ENCODE measurements at places on chromosomes 1 and 21.

GRCh38 chr21:44441581-44442265, 13.6 kb upstream of the LRRC3 start:
- no peak for DNase-seq

GRCh38 chr1:207870306-207871031, 40.5 kb downstream of the CD34 start:
- no peak for DNase-seq

- DNase-seq: no peak
These were observed 28.2 kb downstream of the CNN3 start for GRCh38 chr1:94898491-94899385.

- peak; percentile 76 for DNase-seq
These were observed 45.6 kb downstream of the SRRM1 start for GRCh38 chr1:24688621-24689195.

GRCh38 chr1:41241749-41242341, at the start of gene SCMH1:
Gene SCMH1, minus strand, starts transcription at chr1:41242306. Its CDS starts 56,173 bp downstream, at chr1:41186133.
- DNase-seq: no peak

GRCh38 chr1:9544926-9545325, 5.7 kb downstream of the SLC25A33 start:
- no peak for DNase-seq

DNA sequence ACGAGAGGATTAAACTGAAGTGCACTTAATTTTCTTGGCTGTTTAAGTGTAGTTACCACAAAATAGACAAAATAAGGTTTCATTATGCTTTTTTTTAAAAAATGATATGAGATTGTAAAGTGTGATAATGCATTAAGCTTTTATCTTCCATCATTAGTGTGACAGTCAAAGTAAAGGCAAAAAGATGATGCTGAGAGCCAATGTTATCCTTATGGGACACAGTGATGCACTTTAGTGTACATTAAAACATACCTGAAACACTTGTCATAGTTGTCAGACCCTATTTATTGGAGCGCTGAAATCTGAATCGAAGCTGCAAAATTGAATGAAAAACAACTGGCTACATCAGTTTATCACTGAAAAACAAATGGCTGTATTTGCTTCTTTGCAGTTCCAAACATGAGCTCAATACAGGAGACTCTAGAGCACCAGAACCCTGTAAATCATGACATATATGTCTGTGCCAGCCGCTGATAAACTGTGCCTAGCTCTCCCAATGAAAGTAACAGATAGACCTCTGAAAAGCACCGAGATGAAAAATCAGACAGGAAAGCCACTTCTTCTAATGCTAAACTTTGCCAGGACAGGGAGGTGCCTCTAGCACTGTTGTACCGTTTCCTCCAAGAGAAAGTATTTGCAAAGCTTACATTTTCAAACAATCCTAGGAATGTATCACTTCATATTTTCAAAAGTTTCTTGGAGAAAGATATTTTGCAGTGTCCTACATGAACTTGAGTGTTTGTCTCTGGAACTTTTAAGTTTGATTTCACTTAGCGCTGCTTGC, 120.7 kb upstream of the TMPRSS15 start:
- DNase-seq: no peak

DNA sequence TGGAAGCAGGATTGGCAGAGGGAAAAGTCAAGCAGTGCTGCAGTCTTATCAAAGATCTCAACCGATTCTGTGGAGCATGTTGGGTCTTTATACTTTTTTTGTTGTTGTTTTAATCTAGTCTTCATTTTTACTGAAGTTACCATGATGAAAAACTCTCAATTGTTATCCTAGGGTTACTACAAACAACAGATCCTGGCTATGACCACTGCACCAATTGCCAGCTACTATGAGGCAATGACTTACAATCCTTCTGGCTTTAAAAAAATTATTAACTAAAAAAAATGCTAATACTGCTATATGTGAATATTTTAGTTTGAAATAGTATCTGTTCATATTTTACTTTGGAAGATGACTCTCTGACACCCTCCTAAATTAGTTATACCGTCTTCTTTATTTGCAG, 145.9 kb downstream of the CNIH3 start:
- DNase-seq: no peak

DNA sequence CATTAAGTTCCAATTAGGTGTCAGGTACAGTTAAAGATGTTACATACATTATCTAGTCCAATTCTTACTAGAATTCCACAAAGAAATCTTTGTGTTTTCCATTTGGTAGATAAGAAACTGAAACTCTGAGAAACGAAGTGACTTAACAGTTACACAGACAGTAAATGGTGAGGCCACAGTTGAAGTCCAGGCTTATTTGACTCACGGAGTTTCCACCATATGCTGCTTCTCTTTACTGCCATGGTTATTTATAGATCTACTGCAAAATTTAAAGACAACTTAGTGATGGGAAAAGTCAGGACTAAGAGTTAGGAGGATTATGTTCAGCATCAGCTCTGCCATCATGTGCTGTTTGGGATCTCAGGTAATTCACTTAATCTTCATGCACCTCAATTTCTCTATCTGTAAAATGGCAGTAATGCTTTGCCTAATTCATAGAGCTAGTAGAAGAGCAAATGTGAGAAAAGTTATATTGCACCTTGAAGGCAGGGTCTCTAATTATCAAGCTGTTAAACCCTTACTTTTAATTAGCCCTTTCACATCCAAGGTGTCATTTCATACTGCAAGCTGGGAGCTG, 26.2 kb upstream of the SAMSN1 start:
- DNase-seq: no peak

DNA sequence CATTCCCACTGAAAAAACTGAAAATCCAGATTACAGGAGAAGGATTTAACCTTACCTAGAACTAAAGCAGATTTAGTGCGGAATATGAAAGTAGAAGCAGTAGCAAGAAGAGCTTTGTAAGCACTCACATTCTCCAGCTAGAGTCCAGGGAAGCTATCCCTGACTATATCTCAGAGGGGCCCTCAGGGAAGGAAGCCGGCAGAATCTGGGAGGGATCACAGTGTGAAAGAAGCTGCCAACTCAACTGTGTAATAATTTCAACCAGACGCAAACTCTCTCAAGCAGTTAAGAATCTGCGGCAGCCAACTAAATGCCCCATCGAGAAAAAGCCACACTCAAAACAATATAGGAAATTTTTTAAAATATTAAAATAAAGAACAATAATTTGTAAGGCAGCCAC, 163.8 kb downstream of the EIF4G3 start:
- no peak for DNase-seq

- no peak for DNase-seq
These were observed 495.5 kb upstream of the RGS18 start for GRCh38 chr1:191662746-191663145.

- no peak for DNase-seq
These were observed 94.3 kb upstream of the MPC2 start for GRCh38 chr1:168031198-168031597.

GRCh38 chr1:199123615-199124014, 484.8 kb downstream of the PTPRC start:
- no peak for DNase-seq

- no peak for DNase-seq
These were observed 18.4 kb upstream of the UQCRHL start for GRCh38 chr1:15825800-15826199.

DNA sequence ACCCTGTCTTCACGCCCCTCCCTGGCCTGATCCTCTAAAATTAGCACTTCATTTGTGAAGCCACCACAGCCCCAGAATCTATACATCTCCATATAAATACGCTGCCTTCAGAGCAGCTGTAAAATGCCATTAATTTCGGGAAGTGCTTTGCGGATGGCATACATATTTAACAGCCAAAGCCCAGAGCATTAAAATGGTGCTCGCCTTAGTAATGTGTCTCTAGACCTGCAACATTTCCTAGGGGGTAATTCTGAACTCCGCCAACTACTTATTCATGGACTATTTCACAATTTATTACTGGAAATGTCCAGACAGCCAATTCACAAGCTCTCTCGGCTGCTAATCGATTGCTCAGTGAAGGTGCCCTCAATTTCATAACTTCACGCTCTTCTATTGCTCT, 189.4 kb downstream of the GRIK3 start:
- no peak for DNase-seq

DNA sequence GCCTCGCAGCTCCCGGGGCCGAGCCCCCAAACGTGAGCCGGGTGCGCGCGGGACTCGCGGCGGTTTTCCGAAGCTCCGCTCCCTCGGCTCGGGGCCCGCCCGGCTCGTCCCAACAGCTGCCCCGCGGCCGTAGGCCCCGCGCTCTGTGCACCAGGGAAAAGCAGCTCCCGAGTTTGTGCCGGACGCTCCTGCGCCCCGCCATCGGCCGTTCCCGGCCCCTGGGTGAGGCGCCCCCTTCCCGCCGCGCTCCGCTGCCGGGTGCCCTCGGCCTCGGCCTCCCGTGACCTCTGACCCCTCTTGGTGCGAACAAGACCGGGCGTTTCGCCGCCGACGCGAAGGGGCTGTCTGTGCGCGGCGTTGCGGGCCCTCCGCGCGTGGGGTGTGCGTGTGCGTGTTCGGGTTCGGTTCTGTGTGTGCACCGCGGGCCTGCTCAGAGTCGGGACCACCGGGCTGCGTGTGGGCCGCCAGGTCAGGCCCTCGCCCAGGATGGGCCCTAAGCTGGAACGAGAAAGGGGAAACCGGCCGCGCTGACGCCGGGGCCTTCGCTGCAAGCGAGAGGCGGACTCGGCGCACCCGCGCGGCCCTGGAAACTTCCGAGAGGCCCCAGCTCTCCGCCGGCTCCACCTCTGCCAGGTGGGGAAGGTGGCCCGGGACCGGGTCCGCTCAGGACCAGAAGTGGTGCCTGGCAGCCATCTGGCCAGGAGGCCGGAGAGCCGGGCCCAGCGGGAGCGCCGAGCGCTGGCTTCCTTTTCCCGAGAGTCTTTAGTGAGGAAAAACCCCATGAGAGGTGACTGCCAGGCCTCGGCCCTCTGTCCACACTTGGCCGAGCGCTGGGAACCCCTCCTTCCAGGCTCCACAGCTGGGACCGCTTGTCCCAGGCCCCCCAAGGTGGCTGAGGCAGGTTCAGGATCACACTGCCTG, 1.9 kb downstream of the PRDM16 start:
- no peak for DNase-seq

- DNase-seq: no peak
These were observed 28.4 kb downstream of the GLIS1 start for GRCh38 chr1:53710584-53710983.

GRCh38 chr1:33578557-33579448, 106.4 kb downstream of the ZSCAN20 start:
- DNase-seq: no peak

- peak; percentile 59 for DNase-seq
These were observed 44.1 kb upstream of the ARHGEF16 start for GRCh38 chr1:3410142-3410925.

GRCh38 chr1:16076865-16077238, 3.4 kb upstream of the FAM131C start:
- no peak for DNase-seq

DNA sequence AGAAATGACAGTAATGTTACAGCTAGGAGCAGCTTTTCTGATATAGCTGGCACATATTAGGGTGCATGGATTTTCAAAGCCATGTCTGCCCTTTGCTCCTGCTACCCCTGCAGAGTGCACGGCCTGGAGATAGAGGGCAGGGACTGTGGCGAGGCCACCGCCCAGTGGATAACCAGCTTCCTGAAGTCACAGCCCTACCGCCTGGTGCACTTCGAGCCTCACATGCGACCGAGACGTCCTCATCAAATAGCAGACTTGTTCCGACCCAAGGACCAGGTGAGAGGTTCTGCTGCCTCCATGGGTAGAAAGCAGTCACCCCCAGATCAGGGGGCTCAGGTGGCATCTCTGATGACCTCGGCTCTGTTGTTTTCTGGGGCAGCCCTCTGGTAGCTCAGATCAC, 9.8 kb downstream of the MTARC1 start:
- DNase-seq: no peak

DNA sequence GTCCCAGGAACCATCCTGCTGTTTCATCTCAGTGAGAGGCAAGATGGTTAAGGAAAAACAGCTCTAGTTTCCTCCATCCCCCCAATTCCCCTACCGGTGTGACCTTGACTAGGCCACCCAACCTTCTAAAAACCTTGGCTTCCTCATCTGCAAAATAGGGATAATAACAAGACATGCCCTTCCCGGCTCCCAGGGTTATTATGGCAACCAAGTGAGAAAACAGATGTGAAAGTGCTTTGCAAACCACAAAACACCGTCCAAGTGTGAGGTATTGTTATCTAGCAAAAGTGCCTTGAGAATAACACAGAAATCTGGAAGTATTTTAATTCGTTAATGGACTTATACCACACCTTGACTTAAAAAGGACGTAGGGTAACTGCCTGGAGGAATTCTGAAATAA, 62.7 kb downstream of the ITPKB start:
- DNase-seq: no peak

- DNase-seq: no peak
These were observed 93.8 kb upstream of the TMPRSS2 start for GRCh38 chr21:41601573-41602368.

DNA sequence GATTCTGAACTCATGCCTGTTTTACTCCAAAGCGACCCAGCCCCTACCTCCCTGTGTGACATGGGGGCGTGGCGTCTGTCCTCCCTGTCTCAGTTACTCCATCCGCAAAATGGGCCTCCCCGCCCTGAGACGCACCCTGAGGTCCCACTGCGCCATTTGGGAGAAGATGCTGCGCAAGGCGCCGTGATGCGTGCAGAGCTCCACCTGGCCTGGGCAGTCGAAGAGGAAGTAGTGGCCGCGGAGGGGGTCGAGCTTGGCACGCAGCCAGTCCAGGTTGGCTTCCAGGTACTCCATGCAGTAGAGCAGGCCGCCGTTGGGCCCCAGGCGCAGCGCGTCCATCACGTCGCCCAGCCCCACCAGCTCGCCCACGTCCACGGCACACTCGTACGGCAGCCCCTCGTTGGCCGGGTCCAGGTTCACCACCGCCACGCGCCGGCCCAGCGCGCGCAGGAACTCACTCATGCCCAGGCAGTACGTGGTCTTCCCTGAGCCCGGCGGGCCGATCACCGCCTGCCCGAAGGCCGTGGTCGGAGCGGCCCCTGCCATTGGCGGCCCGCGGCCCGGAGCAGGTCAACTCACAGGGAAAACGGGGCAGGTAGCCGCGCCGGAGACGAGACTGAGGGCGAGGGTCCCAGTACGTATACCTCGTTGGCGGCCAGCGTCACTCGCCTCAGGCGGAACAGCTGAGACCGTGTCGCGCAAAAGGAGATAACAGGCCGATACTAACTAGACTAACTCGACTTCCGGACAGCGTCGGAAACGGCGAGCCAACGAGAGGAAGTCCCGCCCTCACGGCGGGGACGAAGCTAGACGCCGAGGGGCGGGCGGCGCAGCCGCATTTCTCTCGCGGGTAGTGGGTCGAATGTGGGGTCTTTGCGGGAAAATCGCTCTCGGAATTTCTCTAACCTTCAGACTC, at the start of gene GPN2:
Gene GPN2, minus strand, starts transcription at position 733 of the 916 bp plus-strand sequence. Its CDS starts 187 bp downstream, at position 546.
- DNase-seq: peak; percentile 81

DNA sequence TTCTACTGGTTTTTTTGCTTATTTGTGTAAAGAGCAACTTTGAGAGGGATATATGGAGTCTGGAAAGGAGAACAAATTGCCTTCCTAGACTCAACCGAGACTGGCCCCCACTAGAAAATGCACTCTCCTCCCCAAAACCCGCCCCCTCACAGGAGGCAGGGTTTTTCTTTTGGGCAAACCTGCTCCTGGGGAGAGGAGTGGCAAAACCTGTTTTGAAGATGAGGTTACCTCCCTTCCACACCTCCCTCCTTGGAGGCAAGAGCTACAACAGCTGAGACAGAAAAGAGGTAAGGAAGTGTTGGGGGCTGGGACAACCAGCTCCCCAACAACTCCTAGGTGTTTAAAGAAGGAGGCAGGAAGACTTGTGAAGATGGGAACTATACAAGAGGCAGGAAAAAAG, at the start of gene BNIPL:
Gene BNIPL, plus strand, starts transcription at position 231 of the 400 bp plus-strand sequence. Its CDS starts 140 bp downstream, at position 371.
- DNase-seq: no peak

Data from putamen (tissue), 1 donor.